DMS79 (cell line): ENCODE measurements at places on chromosomes 12 and 14.

DNA sequence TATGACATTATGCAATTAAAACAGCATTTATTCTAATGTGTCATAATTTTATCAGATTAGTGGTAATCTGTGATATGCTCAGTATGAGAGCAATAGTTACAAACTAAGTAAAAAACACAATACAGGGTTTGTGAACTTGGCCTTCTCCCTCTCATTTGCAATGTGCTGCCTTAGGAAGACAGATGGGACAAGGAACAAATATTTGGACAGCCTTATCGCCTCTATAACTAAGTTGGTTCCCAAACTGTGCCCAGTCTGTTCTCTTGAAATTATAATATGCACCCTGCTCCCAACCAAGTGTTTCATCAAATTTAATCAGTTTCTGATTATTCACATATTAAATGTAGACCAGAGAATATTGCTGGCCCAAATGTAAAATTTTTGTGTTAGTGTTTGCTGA lies 22.7 kb downstream of the MGST1 start:
- DNase-seq = no peak

- DNase-seq = no peak
Measured at GRCh38 chr12:91902860-91903683, 242.6 kb downstream of the BTG1 start.

DNA sequence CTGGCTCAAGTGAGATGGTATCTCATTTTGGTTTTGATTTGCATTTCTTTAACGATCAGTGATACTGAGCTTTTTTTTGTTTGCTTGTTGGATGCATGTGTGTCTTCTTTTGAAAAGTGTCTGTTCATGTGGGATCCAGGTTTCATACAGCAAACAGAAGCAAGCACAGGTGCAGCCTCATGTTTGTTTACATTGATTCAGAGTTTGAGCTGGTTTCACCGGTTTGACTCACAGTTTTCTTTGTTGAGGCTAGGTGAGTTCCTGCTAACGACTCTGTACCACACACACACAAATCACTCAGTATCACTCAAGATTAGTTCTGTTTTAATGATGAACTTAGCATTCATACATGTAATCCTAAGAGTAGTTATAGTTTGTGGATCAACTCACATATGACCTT lies 3.7 kb downstream of the OR10G2 start:
- DNase-seq = no peak

DNA sequence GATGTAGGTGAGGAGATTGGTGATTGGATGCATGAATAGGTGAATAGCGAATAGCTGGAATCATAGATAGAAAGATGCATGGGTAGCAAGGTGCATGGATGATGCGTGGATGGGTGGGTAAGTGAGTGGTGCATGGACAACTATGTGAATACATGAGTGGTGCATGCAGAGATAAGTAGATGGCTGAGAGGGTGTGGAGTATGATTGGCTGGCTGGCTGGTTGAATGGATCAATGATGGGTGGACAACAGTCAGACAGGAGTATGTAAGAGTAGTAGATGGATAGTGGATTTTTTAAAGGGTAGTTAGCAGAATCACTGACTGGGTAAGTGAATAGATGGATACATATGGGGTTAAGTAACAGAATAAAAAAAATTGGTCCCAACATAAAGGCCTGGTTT lies 33.9 kb downstream of the SERPINA3 start:
- no peak for DNase-seq

DNA sequence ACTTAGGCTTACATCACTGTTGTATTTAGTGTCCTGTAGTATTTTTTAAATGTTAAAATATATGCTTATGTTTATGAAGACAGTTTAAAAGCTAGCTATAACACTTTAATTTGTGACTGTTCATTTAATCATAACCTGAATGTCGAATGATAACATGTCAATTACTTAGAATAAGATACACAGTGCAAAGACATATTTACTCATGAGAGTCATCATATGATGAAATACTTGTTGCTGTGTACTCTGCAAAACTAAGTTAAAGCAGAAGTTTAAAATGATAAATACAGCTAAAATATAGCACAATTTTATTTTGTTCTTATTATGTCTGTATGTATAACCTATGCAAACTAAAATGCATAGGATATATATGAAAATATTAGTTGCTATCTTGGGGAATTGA lies 497.4 kb downstream of the FSCB start:
- DNase-seq = no peak
